Forelimb muscle (tissue), 1 donor: ENCODE measurements at places on chromosomes 1 and 21.

DNA sequence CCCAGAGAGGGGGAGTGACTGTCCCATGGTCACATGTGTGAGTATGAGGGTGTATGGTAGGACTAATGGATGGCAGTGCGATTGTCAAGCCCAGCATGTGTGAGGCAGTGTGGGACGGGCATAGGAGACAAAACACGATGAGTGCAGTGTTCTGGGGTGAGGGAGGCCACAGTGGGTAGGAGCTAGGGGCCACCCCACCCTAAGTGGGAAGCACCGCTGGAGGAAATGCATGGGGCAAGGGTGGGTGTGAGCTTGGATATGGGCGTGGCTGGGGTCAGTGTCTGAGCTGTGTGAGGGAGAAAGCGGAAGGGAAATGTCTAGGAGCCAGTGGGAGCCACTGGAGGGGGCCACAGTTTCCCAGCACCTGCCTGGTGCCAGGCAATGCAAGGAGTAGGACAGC is 56.5 kb downstream of the FOXO6 start:
- DNase-seq: no peak

- DNase-seq: no peak
Measured at GRCh38 chr1:36612881-36613280, 130.2 kb upstream of the CSF3R start.

- DNase-seq: no peak
Measured at GRCh38 chr1:193431265-193431977, 245.0 kb upstream of the B3GALT2 start.

GRCh38 chr21:23021481-23021880 is 2023.3 kb downstream of the NCAM2 start:
- no peak for DNase-seq

- no peak for DNase-seq
Measured at GRCh38 chr1:228309326-228310067, 97.1 kb downstream of the TRIM11 start.

DNA sequence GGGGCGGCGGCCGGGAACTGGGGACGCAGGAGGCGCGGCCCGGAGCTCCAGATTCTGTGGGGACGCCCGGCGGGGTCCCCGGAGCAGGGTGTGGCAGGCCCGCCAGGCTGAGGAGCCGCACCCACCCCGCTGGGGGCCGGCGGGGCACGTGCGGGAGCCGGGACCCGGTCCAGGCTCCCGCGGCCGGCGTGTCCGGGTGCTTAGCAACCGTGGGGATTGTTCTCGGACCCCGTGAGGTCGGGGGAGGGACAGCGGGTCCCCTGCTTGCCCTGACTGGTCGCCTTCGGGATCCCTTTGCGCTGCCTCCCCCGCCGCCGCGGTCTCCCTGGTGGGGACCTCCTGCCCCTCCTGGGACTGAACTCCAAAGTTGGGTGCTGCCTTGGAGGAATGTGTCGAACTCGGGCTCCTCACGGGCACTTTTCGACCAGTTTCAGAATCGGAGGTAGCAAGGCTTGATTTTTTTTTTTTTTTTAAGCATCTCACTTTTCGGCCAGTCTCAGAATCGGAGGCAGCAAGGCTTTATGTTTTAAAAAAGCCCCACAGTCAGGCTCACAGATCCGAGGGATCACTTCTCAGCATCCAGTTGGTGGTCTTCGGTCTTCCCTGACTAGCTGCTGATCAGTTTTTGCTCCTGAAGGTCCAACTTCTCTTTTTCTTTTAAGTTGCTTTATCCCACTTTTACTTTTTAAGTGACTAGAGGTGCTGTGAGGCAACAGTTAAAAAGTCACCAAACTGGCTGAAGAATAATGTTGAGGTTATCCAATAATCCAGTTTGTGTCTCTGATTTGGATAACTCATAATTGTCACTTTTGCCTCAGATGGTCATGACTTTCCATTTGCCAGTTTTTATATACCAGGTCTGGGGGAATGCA is 648 bp downstream of the FAM76A start:
- DNase-seq: no peak

GRCh38 chr1:22749919-22750684 is 39.5 kb downstream of the EPHB2 start:
- DNase-seq: no peak

GRCh38 chr1:228315945-228316588 is 90.6 kb downstream of the TRIM11 start:
- no peak for DNase-seq

- DNase-seq: no peak
Measured at GRCh38 chr21:44730028-44730395, 18.6 kb upstream of the TSPEAR start.

GRCh38 chr1:160093624-160094290 is 4.7 kb downstream of the IGSF8 start:
- DNase-seq: no peak
